Dermis microvascular lymphatic vessel endothelial cell (primary cell): ENCODE measurements at places on chromosomes 5 and 9. TPM values are rescaled to one million over a fixed set of nuclear protein-coding genes. Genes with fewer than 3 reads are reported as not detected.

Gene SLC12A2
- 28.6 and 49.8 TPM in 2 replicates for total RNA-seq

Gene WNT8A
- not detected in 2 replicates for total RNA-seq

Gene TPM2
- total RNA-seq = 4.4 and 6.2 TPM in 2 replicates

Gene SLC24A2
- total RNA-seq = not detected in 2 replicates

Gene SMIM27
- total RNA-seq = 1.1 and 5.3 TPM in 2 replicates

Gene LHX6
- 1.9 and 3.2 TPM in 2 replicates for total RNA-seq

Gene TRIM36
- 0.25 and 0.26 TPM in 2 replicates for total RNA-seq

Gene MCC
- total RNA-seq = 10.1 and 19.0 TPM in 2 replicates

Gene SPINK6
- total RNA-seq = not detected in 2 replicates

Gene MSX2
- total RNA-seq = 0.13 TPM in 1 of 2 replicates, not detected in the other

Gene PCA3
- 0.25 TPM in 1 of 2 replicates, not detected in the other for total RNA-seq

Gene TDRD7
- 13.6 and 14.9 TPM in 2 replicates for total RNA-seq

Gene SLC34A3
- not detected in 2 replicates for total RNA-seq
